ENCODE measurements at places on chromosomes 7 and 10.

DNA sequence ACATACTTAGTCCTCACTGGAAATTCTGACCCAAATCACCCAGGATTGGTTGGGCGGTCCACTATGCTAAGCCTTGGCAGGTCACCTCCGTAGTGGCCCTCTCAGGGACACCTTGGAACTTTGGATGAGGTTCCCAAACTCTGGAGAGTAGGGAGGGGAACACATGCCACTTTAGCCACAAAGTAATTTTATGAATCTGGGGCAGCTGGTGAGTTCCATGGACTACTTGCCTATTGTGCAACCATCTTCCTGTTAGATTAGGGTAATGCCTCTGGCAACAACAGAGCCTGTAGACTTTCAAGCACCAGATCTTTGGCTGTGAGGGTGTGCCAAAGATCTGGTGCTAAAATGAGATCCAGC is 77.7 kb downstream of the ITGB8 start:
- DNase-seq, result no peak

- no peak for DNase-seq
These were observed 234.4 kb downstream of the ARHGAP12 start for GRCh38 chr10:31694126-31694685.

DNA sequence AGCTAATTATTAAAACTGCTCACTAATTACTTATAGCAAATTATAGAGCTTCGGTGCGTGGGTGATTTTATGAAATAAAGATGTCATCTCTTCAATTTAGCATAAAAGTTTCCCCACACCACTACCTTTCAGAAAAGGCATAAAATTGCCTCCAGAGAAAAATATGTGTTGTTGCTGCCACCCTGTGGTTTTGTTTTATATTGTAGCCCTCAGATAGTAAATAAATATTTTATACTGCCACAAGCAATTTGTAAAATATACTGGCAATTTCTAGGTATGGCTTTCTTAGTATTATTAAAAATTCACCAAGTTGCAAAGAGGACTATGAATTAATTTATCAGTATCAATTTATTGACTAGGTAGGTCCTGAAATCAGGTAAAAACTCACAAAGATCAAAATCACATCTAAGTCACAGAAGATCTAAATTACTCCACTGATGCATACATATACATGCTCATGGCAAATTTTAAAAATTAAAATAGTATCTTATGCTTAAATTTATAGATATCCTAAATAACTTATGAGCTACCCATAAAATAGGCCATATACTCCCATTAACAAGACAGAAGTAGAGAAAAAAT is 26.5 kb downstream of the ASNS start:
- DNase-seq, result no peak

GRCh38 chr10:97312897-97313296 is 6.2 kb upstream of the FRAT1 start:
- DNase-seq, result no peak
